DMS79 (cell line): ENCODE measurements at places on chromosomes 5 and 9.

DNA sequence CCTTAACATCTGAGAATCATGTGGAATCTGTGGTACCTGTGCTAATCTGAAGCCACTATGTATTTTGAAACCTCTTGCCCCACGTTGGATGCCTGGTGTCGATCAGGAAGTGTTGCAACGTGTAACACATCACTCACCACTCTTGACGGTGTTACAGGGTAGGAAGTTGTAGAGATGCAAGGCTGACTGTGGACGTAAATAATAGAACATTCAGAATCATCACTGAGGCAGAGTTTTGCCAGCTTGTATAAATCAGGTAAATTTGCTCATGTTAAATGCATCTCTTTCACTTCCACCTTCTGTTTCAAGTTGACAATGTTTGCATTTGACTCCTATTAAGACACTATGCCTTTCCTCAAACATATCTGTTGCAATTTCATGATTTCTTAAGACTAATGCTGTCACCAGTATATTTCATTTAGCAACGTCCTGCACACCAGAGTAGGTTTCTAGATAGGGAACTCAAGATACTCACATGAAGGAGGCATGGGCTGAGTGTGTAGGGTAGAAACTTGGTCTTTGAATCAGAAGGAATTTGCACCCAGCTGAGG, 38.1 kb downstream of the BASP1 start:
- DNase-seq, result no peak

- no peak for DNase-seq
Measured at GRCh38 chr5:128528637-128529255, 9.3 kb downstream of the FBN2 start.

- DNase-seq, result no peak
Measured at GRCh38 chr5:150626853-150627276, 13.6 kb upstream of the SYNPO start.

DNA sequence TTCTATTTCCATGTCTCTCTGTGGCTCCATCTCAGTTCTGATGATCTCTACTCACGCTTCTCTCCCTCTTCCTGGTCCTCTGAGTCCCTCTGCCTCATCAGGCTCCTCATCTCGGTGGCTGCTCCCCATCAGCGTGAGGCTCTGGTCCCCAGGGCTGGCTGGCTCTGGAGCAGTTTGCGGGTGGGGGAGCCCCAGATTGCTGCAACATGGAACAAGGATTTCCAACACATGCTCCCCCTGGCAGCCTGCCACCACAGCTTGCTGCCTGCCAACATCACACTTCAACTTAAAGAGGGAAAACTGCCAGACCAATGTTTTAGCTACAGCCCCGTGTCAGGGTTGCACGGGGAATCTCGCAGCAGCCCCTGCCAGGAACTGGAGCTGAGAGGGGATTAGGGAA, 77.2 kb upstream of the NEK6 start:
- peak; percentile 77 for DNase-seq

DNA sequence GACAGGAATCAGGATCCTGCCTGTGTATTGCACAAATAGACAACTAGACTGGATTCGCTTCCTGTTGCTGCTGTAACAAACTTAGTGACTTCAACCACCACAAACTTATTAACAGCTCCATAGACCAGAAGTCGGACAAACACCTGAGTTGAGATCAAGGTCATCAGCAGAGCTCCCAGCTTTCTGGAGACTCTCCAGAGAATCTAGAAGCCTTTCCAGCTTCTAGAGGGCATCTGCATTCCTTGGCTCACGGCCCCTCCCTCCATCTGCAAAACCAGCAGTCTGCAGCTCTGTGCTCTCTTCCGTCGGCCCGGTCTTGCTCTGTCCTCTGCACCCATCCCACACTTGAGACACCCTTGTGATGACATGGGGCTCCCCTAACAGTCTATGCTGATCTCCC, 99.1 kb downstream of the KCNT1 start:
- DNase-seq, result no peak

DNA sequence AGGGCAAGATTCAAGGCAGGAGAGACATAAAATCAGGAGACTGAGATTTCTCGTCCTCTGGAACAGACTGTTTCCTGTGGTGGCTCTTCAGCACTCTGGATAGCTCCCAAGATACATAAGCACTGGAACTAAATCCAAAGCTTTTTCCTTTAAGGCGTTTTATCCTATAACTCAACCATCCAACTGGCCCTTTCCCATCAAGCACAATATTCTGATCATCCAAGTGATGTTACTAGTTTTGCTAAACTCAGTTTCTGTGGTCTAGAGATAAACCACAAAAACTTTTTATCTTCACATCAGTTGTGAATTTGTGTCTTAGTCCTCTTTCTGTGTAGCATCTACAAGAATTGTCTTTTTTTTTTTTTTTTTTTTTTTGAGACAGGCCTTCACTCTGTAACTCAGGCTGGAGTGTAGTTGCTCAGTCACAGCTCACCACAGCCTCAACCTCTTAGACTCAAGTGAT, 299.4 kb downstream of the COX7C start:
- DNase-seq, result no peak

- no peak for DNase-seq
Measured at GRCh38 chr9:31135567-31135966, 1248.9 kb upstream of the ACO1 start.

GRCh38 chr9:9523476-9524139, 1089.2 kb downstream of the PTPRD start:
- DNase-seq, result peak; percentile 8

DNA sequence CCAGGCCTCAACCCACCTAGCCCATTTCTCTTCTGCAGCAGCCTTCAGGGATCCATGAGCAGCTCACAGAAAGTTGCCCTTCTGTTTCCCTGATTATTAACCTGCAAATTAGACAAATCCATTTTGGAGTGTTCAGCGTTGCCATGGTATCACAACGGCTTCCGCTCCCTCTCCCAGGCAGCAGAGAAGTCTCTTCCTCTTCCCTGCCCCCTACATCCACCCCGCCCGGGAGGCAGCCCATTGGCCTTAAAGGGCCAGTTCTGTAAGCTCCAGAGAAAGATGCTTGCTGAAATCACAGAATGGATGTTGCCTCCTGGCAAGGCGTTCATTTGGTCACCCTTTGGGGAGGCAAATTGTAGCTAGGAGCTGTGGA, 47.7 kb upstream of the BOD1 start:
- no peak for DNase-seq

DNA sequence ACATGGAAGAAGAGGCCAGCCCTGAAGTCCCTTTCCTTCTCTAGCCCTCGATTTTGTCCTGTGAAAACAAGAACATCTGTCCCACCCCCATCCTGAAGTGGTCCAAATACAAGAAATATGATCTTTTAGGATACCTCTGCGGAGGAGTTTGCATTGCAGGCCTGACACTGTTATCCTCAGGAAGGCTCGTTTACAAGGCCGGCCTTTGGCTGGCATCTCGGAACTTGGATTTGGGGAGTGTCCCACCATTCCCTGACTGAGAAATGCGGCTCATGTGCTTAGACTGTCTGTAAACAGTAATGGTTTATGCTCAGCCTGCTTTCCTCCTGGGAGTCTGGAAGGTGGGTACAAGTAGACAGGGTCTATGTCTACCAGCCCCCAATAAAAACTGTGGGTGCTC, 26.4 kb downstream of the WHRN start:
- no peak for DNase-seq

DNA sequence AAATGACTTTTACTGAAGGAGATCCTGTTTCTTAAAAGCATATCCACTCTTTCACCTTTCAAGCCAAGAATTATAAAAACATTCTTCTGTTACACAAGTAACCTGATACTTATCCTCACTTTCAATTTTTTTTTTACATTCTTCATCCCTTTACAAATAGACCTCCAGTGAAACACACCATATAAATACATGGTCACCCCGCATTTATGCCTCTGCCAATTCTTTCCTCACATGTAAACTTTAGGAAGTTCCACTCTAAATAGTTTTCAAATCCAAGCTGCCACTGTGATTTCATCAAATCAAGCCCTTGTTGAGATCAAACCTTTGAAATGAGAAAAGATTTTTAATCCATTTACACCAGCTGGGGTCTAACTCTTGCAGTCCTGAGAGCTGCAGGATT, 40.0 kb downstream of the GAS1 start:
- no peak for DNase-seq

DNA sequence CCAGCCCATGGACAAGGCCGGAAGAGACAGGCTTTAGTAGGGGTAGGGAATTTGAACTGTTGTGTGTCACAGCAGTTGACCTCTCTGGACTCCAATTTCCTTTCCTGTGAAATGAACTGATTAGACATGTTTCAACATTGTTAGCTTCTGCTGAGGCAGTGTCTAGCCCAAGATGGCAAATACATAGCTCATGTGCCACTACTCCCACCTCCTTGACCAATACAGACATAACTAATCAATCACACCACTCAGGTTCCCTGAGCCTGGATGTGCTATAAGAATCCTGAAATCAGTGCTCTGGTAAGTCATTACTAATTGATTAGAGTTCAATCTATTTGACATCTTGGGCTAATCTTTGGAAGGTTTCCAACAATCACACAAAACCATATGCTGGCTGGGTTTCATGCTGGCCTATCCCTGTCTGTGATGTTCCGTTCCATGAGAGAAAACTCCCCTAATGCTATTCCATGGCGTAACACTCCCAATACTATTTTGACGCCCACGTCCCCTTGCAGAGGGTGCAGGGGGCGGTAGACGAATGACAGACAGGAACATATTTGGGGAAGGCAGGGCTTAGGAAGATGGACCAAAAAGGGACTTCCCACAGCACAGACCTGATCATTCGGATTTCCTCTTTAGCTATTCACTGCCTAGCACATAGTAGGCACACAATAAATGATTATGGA, 95.2 kb downstream of the PDE6A start:
- no peak for DNase-seq

DNA sequence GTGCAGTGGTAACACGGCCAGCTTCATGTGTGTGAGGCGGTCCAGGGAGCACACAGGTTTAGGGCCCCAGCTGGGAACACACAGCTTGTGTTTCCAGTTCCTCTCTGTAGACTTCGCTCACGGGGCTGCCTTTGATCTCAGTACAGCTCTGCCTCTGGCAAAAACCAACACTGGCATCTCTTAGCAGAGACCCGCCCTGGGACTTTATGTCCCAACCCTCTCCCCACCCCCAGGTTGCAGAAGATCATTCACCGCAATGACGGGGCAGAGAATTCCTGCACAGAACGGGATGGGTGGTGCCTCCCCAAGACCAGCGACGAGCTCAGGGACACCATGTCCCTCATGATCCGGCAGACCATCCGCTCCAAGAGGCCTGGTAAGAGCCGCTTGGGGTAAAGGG, 5.2 kb upstream of the CEL start:
- no peak for DNase-seq

GRCh38 chr9:4615251-4615650, 46.8 kb upstream of the PLPP6 start:
- DNase-seq, result no peak

DNA sequence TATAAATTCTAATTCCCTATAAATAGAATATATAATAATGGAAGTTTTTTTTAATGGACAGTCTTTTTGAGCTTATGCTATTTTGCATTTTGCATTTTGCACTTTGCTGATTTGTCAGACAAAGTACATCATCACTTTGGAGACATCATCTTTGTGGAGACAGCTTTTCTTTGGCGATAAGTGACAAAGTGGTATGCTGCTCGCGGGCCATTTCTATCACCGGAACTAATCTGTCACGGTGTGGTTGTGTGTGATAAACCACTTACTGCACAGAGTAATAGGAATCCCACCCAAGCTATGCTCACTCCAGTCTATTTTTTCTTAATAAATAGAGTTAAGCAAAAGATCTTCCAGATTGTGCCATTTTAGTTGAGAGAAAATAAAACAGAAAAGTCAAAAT, 133.1 kb downstream of the MACIR start:
- DNase-seq, result no peak

- DNase-seq, result no peak
Measured at GRCh38 chr5:127898551-127899213, 184.9 kb upstream of the SLC12A2 start.

DNA sequence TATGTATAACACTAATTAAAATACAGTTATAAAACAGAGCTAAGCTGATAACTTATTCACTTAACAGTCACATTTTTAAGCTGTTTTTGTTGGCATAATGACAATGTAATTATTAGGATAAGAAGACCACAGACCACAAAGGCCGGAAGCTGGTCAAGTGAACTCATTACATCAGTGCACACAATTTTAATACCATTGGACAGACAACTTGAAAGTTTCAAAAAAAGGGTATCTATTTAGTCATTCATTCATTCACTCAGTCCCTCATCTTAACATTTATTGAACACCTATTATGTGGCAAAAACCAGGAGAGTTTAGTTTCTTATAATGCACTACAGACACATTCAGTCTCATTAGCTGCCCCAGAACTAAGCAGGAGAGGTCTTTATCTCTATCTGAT, 11.6 kb downstream of the ERP44 start:
- no peak for DNase-seq

DNA sequence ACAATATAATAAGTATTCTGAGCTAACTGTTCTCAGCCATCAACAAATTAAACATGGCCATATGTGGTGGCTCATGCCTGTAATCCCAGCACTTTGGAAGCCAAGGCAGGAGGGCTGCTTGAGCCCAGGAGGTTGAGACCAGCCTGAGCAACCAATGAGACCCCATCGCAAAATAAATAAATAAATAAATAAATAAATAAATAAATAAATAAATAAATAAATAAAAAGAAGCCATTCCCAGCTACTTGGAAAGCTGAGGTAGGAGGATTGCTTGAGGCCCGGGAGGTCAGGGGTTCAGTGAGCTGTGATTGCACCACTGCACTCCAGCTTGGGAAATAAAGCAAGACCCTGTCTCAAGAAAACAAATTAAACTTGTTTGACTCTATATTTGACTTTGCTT, 1256.4 kb downstream of the EFNA5 start:
- no peak for DNase-seq

- no peak for DNase-seq
Measured at GRCh38 chr5:175025077-175025476, 300.7 kb downstream of the MSX2 start.

DNA sequence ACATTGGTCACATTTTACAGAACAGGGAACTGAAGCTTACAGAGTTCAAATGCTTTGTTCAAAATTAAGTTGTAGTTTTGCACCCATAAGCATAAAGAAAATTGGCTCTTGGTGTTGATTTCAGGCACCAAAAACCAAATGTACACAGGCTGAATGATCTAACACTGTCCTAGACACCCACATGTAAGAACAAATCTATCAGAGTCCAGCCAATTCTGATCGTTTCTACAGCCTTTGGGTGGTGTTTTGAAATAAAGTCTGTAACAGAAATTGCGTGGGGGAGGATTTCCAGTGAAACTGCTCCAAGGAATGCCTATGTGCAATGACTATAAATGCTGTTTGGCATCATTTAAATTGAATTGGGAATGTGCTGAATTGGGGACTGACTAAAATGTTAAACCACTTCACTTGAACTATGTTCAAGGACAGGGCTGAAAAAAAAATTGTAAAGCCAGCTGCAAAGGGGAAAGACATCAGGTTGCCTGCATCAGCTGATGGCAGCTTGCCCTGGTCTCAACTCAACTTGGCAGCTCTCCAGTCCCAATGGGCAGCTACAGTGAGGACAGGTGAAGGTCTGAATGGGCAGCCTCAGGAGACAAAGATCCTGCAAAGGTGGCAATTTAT, 92.2 kb upstream of the TRPC7 start:
- DNase-seq, result peak; percentile 58

GRCh38 chr5:14487897-14488570, 93.6 kb upstream of the OTULINL start:
- DNase-seq, result no peak

GRCh38 chr9:128469070-128469469, 13.3 kb downstream of the ODF2 start:
- no peak for DNase-seq
